ENCODE measurements at places on chromosomes 3 and 15.

- DNase-seq, result no peak
These were observed 616.9 kb downstream of the ZIC1 start for GRCh38 chr3:148026009-148026588.

- no peak for DNase-seq
These were observed 8.4 kb downstream of the MELTF start for GRCh38 chr3:197021231-197021630.

- DNase-seq, result no peak
These were observed 1109.1 kb downstream of the OTOL1 start for GRCh38 chr3:162605651-162606204.

- DNase-seq, result no peak
These were observed 17.6 kb downstream of the IFT80 start for GRCh38 chr3:160381470-160381869.

GRCh38 chr15:91694131-91694830, 159.2 kb upstream of the SLCO3A1 start:
- no peak for DNase-seq

All from lower lobe of right lung (tissue), 2 donors.